ENCODE measurements at places on chromosomes 11 and 22.

DNA sequence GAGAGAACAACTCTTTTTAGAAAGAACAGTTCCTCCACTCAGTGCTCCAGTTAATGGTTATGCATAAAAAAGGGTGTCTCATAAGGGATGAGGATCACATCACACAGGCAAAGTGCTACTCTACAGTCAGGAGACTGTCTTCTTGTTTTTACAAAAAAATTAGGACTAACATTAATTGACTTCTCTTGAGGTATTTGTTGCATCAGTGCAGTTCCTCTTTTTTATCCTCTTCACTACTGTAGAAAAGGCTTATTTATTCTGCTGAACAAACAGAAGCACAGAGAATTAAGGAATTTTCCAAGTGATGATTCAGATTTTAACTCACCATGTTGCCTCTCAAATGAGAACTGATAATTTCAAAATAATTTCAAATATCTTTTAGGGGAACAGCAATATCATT, 1.9 kb downstream of the MMP8 start:
- DNase-seq = no peak

DNA sequence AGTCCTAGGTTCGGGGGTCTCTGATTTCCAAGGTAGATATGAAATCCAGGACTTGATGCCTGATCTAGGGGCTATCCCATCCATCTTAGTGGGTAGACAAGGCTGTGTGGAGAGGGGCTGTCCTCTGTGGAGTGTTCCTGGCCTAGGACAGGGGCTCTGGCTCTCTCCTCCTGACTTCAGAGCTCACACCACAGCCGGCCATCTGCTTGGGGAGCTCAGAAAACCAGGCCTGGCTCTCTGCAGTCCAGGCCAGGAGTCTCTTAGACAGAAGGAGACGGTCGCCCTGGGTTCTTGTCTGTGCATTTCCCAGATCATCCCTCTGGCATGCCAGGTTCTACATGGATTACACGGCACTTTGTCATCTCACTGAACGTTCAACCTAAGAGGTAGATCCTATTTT, 17.9 kb downstream of the TUB start:
- DNase-seq = no peak

GRCh38 chr22:46036558-46037408, 59.8 kb upstream of the WNT7B start:
- peak; percentile 55 for DNase-seq

GRCh38 chr11:10407055-10407454, 48.0 kb upstream of the AMPD3 start:
- no peak for DNase-seq

- no peak for DNase-seq
These were observed 40.3 kb upstream of the ZBED5 start for GRCh38 chr11:10898003-10898762.

- DNase-seq = no peak
These were observed 8.5 kb downstream of the RAB30 start for GRCh38 chr11:83063073-83063754.

GRCh38 chr11:124222407-124222806, 18.5 kb upstream of the OR8G1 start:
- no peak for DNase-seq

GRCh38 chr11:36534276-36534840, 24.3 kb upstream of the TRAF6 start:
- no peak for DNase-seq

- DNase-seq = no peak
These were observed 64.7 kb upstream of the APOA1 start for GRCh38 chr11:116901964-116902688.

- peak; percentile 35 for DNase-seq
These were observed 2.9 kb upstream of the ARFGAP2 start for GRCh38 chr11:47179655-47179991.

DNA sequence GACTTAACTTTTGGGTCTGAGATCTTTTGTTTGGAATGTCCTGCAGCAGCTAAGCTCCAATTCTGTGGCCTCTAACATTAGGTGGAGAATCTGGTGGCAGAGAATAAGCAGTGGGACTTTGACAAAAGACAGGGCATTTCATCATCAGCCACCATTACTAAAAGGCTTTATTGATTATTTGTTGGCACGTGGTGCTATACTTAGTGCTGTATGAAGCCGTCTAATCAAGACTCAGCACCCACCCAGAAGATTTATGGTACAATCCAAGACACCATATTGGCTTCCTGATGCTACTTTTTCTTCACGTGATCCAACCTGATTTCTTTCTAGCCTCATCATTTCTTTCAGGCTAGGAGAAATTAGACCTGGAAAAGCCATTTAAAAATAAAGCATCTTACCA, 80.7 kb upstream of the GRAMD1B start:
- DNase-seq = no peak

DNA sequence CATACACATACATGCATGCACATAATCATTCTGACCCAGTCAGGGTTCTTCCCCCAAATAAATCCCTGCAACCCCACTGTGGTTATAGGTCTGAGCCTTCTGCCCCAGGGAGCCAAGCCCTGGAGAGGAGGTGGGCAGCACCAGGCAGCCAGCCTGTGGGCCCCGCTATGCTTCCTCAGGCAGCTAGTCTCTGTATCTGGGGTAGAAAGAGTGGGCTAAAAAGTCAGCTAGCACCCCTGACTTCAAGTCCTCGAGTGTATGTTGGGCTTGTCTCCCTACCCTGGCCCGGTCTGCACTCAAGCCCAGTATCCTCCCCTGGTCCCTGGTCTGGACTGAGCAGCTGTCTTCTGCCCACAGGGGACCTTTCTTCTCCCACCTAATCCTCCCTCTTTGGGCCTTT, 28.0 kb downstream of the KCNQ1OT1 start:
- no peak for DNase-seq
